ENCODE measurements at places on chromosomes 6 and 20.

DNA sequence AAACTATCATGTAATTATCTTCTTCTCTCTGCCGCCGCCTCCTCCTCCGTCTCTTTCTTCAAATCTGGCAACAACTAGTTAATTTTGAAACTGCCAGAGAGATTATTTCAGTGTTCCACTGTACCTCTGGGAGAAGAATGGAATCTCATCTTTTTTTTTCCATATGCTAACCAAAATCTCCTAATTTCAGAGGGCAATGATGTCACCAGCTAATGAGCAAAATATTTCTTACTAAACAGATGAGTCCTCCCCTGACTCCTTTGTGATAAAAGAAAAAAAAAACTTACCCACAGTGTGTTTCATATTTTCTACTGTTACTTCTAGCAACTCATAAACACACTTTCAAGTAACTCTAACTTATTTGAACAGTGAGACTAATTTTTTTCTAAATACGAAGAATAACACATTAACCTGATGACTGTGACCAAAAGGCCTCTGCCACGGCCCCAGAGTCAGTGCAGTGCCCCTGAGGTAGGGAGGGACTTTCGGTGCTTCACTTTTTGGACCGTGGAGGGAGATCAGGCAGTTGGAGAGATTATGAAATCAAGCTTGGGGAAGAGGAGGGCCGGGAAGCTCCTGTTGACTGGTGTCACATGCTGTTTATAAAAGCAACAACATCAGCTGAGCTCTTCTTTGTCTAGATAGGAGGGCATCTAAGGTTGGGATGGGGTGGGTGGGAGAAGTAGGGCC is 159.6 kb downstream of the SASH1 start:
- DNase-seq: no peak

DNA sequence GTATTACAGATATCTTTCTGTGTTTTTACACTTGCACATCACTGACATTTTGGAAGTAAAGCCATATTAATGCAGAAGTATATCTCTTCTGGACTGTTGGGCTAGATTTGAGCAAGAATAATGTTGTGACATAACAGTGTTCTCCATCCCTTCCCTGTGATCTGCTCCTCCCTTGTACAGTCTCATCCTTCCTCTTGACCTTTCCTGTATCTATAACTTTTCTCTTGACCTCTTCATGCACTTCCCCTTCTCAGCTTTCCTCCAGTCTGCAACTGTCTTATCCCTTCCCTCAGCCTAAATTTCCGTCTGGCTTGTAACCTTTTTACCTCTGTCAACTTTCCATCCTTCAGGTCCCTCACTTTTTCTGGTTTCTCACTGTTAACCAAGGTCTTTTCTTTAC is 29.8 kb downstream of the NCOA3 start:
- DNase-seq: no peak

DNA sequence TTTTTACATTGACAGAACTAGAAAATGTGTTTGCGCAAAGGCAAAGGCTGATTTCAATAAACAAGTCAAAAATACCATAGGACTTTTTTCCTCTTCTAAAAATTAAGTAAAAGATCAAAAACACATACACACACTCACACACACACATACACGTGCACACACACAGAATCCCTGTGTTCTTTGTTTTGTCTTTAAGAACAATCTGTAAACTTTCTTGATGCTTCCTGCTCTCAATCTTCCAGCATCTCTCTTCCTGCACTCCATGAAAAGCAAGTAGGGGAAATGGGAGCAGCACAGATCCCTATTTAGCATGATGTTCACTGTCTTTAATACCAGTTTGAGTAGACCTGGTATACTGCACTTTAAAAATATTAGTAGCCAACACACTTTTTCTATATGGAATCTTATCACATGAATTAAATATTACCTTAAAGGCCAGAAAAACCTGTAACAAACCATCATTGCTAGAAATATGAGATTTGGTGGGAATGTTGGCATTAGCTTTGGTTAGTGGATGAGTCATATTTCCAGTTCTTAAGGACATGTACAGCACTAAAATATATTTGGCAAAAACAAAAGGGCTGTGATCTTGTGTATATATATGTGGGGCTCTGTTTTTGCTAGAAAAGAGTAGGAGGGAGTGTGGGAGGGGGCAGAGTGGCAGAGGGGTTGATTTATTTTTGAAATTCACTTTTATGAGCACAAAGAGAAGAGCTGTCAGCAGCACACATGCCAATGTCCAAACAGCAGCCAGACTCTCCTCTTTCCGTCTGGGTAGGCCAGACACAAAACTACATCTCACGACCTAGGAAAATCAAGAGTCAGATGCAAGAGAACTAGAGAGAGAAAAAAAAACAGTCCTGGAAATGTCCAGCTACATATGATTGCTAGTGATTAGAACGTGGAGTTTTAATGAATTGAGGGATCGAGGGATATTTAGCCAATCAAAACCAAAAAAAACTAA is 4.6 kb downstream of the PTPRK start:
- DNase-seq: no peak

DNA sequence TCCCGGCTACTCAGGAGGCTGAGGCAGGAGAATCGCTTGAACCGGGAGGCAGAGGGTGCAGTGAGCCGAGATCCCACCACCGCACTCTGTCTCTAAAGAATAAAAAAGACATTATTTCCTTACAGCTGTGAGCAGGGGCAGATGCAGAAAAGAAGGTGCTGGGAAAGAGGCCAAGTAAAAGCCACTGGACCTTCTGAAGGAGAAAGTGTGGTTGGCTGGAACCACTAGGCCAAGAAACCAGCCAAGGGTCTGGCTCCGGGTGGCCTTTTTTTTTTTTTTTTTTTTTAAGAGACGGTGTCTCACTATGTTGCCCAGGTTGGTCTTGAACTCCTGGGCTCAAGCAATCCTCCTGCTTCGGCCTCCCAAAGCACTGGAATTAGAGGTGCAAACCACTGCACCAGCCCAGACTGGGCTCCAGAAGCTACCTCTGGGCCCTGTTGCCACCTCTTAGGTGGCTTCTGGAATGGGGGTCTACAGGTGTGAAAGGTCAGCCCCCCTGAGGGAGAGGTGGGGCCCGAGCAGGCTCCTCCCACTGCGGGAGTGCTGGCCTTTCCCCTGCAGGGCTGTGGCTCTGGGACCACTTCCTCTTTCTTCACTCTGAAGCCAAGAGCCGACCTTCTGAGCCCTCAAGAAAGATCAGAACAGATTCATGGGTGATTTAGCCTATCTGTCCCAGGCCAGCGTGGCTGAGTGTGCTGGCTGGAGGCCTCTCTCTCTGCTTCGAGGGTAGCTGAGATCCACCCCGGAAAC is at the start of gene FGD2:
FGD2 (plus strand) TSS at position 595 of the 750 bp plus-strand sequence. CDS start 163 bp downstream, outside the sequence.
- no peak for DNase-seq

DNA sequence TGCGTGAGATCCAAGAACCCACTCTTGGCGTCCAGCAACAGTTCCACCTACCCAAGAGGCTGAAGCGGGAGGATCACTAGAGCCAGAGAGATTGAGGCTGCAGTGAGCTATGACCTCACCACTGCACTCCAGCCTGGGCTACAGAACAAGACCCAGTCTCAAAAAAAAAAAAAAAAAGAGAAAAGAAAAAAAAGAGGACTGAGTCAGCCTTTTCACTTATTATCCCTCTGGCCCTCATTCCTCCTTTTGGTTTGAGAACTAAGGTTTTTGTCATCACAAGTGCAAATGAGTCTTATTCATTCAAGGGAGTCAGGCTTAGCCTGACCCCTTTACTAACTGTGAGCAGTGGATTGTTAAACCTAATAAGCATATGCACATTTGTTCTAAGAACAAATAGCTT is 37.9 kb upstream of the JARID2 start:
- DNase-seq: no peak

DNA sequence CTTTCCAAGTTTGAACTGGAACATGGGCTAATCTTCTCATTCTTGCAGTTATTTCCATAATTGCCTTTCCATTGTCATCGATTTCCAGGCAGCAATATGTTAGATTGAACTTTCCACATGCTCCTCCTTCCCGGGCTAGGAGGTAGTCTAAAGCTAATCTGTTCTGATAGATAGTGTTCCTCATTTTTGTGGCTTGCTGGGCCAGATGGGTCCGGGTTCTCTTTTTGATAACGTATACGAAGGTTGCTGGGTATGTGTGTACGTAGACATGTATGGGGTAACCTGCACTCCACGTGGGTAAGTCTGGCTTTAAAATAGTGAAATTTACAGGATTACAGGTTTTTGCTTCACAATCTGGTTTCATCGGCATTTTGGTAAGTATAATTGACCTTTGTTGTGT is 14.0 kb upstream of the GMPR start:
- no peak for DNase-seq

GRCh38 chr6:15616261-15616660 is 46.6 kb downstream of the DTNBP1 start:
- no peak for DNase-seq

DNA sequence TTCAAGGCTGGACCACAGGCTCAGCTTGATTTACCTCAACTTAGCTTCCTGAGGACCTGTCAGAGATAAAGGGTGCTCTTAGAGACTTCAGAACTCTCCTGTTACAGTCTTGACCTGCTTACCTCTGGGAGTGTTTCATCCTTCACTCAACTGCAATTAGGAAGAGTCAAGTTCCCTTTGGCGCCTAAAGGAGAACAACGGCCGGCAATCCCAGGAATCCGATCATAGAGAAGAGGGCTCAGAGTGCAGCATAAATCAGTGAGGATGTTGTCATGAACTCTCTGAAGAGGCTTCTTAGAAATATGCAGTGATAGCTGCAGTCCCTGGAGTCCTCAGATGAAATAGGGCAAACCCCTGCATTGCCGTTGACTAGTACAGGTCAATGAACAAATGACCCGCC is 36.4 kb downstream of the LYRM2 start:
- DNase-seq: no peak

DNA sequence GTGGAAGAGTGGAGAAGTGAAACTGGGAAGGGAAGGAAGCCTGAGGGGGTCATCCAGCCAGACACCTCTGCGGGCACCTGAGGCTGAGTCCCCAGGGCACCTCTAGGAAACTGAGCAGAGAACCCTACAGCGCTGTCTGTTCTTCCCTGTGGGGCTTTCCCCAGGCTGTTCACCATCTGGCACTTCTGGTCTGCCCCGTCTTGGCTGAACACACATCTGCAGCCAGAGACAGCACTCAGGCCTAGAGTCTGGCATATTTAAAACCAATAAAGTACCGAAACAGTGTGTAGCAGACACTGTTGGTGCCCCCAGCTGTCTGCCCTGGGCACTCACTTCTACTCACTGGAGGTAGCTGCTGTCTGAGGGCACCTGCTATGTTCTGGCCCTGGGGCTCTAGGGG is 9.4 kb upstream of the ARFGEF2 start:
- DNase-seq: peak; percentile 20

DNA sequence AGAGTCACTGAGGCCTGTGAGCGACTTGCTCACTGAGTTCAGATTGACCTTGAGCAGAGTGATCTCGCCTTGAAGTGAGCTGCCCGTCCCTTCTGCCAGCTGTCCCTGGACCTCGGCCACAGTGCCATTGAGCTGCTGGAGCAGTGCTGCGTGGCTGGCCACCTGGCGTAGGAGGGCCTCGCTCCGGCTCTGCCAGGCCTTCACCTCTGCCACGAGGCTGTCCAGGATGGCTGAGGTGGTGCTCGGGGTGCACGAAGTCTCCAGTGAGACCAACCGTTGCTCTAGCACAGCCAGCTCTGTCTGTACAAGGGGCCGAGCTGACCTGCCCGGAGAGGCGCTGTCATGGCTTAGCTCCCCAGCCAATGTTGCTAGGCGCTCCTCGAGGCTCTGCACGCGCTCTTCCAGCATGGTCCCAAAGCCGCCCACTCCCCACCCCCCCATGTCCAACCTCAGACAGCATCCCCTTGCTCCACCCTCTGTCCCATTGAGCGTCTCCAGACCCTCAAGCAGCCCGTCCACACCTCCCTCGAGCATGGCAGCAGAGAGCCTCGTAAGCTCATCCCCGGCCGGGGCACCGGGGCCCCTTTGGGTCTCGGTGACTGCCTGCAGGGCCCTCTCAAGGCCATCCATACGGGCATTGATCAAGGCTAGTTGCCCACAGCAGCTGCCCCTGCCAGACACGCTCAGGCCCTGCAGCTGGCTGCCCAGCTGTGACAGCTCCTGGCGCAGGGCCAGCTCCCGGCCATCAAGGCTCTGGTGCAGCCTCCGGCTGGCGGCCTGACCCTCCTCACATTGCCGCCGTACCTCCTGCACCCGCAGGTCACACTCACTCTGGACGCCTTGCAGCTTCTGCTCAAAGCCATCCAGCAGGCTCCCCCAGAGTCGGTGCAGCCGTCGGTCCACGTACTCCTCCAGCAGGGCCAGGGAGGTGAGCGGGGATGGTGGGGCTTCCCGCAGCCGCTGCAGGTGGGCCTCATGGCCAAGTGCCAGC is 4.6 kb downstream of the EMILIN3 start:
- no peak for DNase-seq

- no peak for DNase-seq
Observed at GRCh38 chr6:22471132-22471690, 98.2 kb upstream of the HDGFL1 start.

DNA sequence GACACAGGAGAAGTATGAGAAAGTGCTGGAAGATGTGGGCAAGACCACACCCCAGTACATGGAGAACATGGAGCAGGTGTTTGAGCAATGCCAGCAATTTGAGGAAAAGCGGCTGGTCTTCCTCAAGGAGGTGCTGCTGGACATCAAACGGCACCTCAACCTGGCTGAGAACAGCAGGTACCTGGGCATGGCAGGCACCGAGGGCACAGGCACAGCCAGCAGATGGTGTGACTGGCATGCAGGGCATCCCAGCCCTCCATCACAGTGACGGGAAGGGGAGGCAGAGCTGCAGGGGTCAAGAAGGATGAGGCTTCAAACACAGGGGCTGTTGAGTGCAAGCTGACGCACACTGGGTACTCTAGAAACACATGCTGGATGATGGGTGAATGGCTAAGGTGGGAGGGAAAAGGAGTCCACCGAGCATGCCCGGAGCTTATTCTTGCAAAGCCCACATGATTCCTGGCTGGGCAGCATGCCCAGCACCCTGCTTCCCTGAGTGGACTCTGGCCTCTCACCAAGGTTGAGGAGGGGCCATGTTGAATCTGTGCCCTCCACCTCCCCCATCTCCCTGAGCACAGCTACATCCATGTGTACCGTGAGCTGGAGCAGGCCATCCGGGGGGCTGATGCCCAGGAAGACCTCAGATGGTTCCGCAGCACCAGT is 26.3 kb downstream of the SPDEF start:
- no peak for DNase-seq

- DNase-seq: no peak
Observed at GRCh38 chr6:7087066-7087465, 20.7 kb upstream of the RREB1 start.

All from CD8-positive, alpha-beta T cell (primary cell).